ENCODE measurements at places on chromosomes 12 and 14. TPM values are rescaled to one million over a fixed set of nuclear protein-coding genes. Genes with fewer than 3 reads are reported as not detected.

PIANP gene
- polyA plus RNA-seq = 0.22 TPM

TRIAP1 gene
- polyA plus RNA-seq = 55.1 TPM

IL22 gene
- not detected for polyA plus RNA-seq

DCN gene
- polyA plus RNA-seq = not detected

- H3K4me3 ChIP-seq = no peak overlapping the region
- peaks cover 6% of the 10 kb centered on the region for H3K4me1 ChIP-seq
- H3K27ac ChIP-seq = no peak overlapping the region
- H3K27me3 ChIP-seq = no peaks in the 10 kb centered on the region
Measured at GRCh38 chr14:94143239-94143638, 13.8 kb upstream of the IFI27L2 start.

GRCh38 chr12:132341318-132342050 is 12.1 kb upstream of the GALNT9 start:
- no peak overlapping the region for H3K4me3 ChIP-seq
- DNase-seq = no peak
- H3K27me3 ChIP-seq = no peaks in the 10 kb centered on the region
- no peaks in the 10 kb centered on the region for H3K36me3 ChIP-seq
- no peaks in the 10 kb centered on the region for H3K4me1 ChIP-seq

DNA sequence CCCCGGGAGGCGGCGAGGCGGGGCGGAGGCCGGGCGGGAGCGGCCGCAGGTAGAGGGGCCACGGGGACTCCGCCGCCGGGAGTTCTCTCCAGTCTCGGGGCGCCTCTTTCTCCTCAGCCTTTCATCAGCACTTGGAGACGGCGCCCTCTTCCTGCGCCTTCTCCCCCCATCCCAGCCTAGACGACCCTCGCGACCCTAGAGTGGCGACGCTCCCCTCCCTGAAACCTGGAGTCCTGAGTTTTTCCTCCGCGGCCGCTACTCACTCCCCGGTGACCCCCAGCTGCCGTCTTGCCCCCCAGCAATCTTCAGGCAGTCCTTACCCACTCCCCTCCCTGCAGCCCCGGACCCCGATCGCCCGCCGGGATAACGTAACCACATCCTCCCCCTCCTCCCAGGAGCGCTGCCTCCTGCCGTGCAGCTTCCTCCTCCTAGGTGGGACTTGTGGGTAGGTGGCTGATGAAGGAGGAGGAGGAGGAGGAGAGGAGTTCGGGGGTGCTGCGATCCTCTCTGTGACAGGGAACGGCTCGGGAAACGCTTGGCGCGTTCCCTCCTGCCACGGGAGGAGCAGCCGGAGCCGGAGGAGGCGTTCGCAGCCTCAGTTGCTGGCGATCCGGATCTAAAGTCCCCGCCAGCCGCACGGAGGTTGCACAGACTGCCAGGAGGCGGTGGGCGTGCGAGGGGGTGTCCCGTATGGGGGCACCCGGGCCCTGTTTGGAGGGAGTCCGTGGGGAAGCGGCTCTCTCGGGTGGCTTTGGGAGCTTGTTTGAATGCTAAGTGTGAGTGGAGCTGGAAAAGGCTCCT is 891 bp downstream of the PLEKHA5 start:
- peak overlapping the region; percentile 65 for H3K4me3 ChIP-seq
- no peaks in the 10 kb centered on the region for H3K4me1 ChIP-seq
- no peaks in the 10 kb centered on the region for H3K36me3 ChIP-seq
- no peaks in the 10 kb centered on the region for H3K27me3 ChIP-seq

GRCh38 chr14:95442633-95443021 is 73.8 kb downstream of the SYNE3 start:
- no peak overlapping the region for H3K4me3 ChIP-seq
- H3K4me1 ChIP-seq = no peaks in the 10 kb centered on the region
- peaks cover 67% of the 10 kb centered on the region for H3K36me3 ChIP-seq
- no peak overlapping the region for H3K27ac ChIP-seq
- DNase-seq = peak; percentile 76
- H3K27me3 ChIP-seq = no peaks in the 10 kb centered on the region

GRCh38 chr14:81710232-81710845 is 176.7 kb upstream of the SEL1L start:
- no peaks in the 10 kb centered on the region for H3K4me1 ChIP-seq
- H3K27ac ChIP-seq = no peak overlapping the region
- no peaks in the 10 kb centered on the region for H3K36me3 ChIP-seq
- no peaks in the 10 kb centered on the region for H3K27me3 ChIP-seq

DNA sequence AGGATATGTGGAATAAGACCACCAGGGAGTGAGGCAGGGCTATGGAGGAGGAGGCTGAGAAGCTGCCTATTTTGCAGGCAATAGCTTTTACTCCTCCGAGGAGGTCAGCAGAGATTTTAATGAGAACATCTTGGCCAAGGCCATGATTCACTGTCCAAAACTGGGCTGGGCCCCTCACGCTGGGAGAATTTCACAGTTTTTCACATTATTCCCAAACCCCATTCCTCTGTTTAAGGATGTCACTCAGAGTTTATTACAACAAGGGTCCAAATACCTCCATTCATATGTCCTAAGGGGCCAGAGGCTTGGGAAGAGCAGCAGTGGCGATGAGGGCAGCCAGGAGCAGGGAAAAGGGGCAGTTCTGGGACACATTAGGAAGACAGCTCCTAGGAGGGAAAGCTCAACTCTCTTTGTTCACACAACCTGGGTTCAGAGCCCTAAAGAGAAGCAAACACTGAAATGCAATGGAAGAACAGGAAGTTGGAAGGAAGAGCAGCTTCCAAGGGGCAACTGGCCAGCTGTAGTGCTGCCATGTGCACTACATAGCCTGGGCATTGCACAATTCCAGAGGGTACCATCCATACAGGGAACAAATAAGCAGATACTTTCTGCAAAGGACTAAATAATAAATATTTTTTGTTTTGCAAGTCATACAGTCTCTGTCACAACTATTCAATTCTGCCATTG is 283.2 kb downstream of the NUAK1 start:
- no peaks in the 10 kb centered on the region for H3K27me3 ChIP-seq
- no peak overlapping the region for H3K27ac ChIP-seq
- H3K4me3 ChIP-seq = no peak overlapping the region
- no peaks in the 10 kb centered on the region for H3K36me3 ChIP-seq
- DNase-seq = no peak

- H3K36me3 ChIP-seq = peaks cover 3% of the 10 kb centered on the region
- H3K4me3 ChIP-seq = no peak overlapping the region
- no peaks in the 10 kb centered on the region for H3K4me1 ChIP-seq
- no peak for DNase-seq
- no peak overlapping the region for H3K27ac ChIP-seq
Measured at GRCh38 chr12:88108021-88108420, 33.9 kb downstream of the CEP290 start.

DNA sequence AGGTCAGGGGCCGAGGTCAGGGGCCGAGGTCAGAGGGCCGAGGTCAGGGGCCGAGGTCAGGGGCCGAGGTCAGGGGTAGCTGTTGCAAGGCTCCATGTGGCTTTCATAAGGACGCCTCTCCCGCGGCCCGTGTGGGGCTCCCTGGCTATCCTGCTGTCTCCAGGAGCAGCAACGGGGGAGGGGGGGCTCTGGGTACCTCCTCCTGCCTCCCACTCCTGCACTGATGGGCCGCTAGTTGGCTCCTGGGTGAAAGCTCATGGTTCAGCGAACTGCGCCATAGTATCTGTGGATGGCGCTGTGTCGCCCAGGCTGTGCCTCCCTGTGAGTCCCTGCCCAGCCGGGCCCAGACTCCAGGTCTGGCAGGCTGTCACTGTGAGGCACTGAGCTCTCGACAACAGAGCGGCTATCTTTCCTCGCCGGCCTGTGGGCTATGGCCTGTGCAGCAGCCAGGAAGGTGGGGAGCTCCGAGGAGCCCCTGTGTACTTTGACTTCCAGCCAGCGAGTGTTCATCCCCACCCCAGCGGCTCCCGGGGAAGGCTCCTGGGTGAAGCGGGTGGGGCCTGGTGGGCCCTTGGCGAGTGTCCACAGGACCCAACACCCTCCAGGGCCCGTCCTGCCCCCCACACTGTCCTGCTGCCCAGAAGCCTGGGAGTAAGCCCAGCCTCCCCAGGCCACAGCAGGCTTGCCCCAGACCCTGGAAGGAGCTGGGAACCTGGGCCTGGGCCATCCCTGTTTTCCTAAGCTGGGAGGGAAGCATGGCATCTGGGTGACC is 8.1 kb downstream of the RFLNA start:
- H3K4me3 ChIP-seq = no peak overlapping the region
- no peak overlapping the region for H3K27ac ChIP-seq
- no peak for DNase-seq
- peaks cover 5% of the 10 kb centered on the region for H3K27me3 ChIP-seq

- no peaks in the 10 kb centered on the region for H3K36me3 ChIP-seq
- no peak overlapping the region for H3K4me3 ChIP-seq
- H3K27me3 ChIP-seq = no peaks in the 10 kb centered on the region
Measured at GRCh38 chr14:22884738-22885523, 1.9 kb downstream of the REM2 start.

DNA sequence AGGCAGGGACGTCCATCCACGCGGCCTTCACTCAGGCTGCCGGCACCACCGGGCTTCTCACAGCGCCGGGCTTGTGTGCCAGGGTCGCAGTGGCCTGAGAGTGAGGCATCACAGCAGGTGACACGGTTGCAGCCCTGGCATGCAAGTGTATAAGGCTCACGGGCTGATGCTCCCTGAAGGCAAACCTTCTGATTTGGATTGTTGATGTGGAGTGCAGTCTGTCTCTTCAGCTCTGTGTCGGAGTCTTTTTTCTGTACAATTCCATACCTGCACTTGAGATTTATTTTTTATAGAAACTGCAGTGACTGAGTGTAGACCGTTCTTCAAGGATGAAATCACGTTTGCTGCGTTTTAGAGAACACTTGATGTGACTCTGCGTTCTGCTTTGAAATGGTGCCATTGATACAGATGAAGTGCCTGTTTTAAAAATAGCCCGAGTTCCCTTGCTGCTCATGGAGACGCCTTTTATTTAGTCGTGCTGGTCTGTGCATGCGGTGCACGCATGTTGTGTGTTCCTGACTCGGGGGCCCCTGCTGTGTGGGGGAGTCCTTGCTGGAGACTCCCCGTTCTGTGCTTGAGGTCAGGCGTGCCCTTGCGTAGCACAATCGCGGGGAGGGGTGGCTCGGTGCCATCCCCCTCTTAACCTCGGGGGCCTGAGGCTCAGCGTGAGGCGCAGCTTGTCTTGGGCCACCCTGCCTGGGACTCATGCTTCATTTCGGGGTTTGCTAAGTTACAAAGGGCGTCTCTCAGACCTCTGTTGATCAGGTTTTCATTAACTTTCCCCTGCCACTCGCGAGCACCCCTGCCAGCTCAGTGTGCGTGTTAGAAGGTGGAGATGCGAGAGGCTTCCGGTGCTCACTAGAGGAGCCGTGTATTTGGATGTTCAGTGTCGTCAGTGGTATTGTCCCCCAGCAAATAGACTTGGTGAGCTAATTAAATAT is 21.6 kb upstream of the AMN start:
- peak overlapping the region; percentile 26 for H3K4me3 ChIP-seq
- no peaks in the 10 kb centered on the region for H3K27me3 ChIP-seq
- H3K27ac ChIP-seq = peak overlapping the region; percentile 59

GRCh38 chr14:95374239-95374997 is 54.7 kb upstream of the CLMN start:
- H3K36me3 ChIP-seq = no peaks in the 10 kb centered on the region
- H3K4me1 ChIP-seq = no peaks in the 10 kb centered on the region
- H3K27ac ChIP-seq = no peak overlapping the region
- no peak overlapping the region for H3K4me3 ChIP-seq

- no peak overlapping the region for H3K4me3 ChIP-seq
- no peak overlapping the region for H3K27ac ChIP-seq
- no peaks in the 10 kb centered on the region for H3K36me3 ChIP-seq
Measured at GRCh38 chr12:43964961-43965360, 129.1 kb downstream of the TMEM117 start.

Data from naive thymus-derived CD4-positive, alpha-beta T cell (primary cell).